Left cardiac atrium (tissue), 4 donors: ENCODE measurements at places on chromosomes 7 and 10. TPM values are rescaled to one million over a fixed set of nuclear protein-coding genes. Genes with fewer than 3 reads are reported as not detected.
A peak's percentile ranks its signal among the peaks of the same experiment; 100 is the strongest.

- no peak for DNase-seq
Observed at GRCh38 chr7:94741179-94741578, 85.2 kb upstream of the SGCE start.

DNA sequence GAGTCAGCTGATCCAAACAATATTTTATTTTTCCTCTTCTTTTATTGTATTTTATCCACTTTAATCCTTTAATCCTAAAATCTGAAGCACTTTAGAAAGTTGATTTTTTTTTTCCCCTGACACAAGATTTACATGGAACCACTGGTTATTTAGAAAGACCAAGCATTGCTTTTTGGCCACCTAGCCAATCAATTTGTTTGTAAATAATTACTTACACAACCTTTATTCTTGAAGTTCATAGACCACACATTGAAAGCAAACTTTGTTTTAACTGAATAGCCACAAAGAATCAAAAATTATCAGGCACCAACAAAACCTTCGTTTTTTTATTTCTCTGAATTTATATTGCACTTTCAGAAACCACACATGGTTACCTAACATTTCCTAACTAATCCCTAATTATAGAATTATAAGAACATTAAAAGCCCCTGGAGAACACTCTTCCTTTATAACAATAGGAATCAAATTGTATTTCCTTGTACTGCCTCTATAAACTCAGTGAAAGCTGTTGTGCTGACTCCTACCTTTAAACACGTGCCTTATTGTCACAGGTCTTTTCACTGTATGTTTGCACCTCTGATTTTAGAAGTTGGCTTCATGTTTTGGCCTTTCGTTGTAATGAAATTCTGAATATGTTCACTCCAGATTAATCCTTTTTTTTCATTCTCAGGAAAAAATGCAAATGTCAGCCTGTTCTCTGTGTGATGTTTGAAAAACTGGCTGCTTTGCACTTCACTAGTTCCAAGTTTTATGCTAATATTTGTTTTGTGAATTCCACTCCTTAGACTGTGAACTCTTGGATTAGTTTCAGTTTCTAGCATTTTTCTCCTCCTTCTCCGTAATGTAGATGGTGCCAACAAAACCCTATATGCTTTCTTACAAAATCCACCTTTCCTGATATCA lies 1511.9 kb downstream of the REEP3 start:
- DNase-seq = no peak

DNA sequence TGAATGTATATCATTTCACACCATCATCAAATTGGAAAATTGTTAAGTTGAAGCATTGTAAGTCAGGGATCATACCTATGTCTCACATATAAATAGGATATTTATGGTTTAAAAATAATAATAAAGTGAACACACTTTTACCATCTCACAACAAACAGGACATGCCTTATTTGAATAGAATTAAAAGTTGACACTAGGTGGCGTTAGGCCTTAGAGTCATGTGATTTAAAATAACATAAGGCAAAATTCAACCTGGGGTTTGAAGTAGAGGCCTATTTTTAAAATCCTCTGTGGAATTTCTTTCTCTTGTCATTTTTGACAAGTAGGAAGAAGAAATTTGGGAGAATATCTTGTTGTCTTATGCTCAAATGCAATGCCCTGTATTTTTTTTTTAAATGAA lies 184.7 kb upstream of the PCDH15 start:
- no peak for DNase-seq

DNA sequence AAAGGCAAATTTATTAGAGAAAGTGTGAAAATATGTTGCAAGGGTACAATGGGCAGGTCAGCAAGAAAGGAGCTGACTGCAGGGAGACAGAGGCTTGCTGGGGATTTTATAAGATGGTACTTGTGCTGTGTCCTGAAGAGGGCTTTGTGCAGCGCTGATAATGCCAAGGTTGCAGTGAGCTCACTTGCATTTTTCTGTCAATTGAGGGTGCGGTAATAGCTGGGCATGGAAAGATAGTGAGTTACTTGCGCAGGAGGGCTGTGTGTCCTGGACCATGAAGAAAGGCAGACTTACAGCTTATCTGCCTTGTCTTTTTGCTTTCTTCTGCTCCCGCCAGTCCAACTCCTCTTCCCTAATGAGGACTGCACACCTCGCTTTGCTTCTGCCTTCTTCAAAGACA lies 12.5 kb downstream of the CDC123 start:
- no peak for DNase-seq

DNA sequence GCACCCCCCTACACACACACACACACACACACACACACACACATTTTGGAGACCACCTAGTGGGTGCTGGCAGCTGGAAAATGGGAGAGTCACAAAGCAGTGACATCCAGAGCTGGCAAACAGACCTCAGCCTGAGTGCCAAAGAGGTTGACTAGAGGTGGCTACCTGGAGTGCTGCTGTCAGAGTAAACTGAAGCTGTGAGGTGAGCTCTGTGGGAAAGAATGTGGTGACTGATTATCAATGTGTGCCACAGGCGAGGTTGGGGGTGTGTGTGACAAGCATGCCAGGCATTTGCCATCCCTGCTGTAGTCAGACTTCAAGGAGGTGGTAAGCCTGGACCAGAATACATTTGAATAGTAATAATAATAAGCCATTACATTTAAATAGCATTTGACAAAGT lies 120.6 kb downstream of the SLIT1 start:
- no peak for DNase-seq

GRCh38 chr7:30465811-30466180 lies 12.8 kb downstream of the NOD1 start:
- no peak for DNase-seq

- DNase-seq = no peak
Observed at GRCh38 chr10:15244635-15245197, 76.2 kb upstream of the NMT2 start.

- DNase-seq = no peak
Observed at GRCh38 chr7:158979635-158980351, 123.4 kb downstream of the DYNC2I1 start.

GRCh38 chr7:108985037-108985436 lies 415.4 kb downstream of the DNAJB9 start:
- no peak for DNase-seq

DNA sequence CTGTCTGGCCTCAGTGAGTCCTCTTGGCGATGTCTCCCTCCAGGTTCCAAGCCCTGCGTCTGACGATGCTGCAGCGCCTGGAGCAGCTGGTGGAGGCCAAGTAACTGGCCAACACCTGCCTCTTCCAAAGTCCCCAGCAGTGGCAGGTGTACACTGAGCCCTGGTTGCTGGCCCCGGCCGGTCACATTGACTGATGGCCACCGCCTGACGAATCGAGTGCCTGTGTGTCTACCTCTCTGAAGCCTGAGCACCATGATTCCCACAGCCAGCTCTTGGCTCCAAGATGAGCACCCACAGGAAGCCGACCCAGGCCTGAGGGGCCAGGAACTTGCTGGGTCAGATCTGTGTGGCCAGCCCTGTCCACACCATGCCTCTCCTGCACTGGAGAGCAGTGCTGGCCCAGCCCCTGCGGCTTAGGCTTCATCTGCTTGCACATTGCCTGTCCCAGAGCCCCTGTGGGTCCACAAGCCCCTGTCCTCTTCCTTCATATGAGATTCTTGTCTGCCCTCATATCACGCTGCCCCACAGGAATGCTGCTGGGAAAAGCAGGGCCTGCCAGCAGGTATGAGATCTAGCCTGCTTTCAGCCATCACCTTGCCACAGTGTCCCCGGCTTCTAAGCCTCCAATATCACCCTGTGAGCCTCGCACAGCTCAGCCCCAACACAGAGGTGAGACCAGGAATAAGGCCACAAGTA lies 7.3 kb upstream of the ZNF22 start:
- no peak for DNase-seq

DNA sequence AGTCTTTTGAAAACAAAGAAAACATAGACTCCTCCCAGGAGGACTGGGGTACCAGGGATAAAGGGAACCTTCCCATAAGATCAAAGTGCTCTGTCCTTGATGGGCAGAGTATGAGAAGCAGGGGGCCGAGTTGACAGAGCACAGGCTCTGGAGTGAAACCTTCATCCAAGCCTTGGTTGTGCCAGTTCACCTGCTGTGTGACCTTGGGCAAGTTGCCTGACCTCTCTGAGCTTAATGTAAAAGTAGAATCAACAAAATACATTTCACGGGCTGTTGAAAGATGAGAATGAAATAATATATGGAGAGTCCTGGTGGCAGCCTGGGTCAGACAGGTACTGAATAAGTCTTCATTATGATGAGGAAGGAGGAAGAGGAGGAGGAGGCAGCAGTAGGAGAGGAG lies 69.9 kb downstream of the SLIT1 start:
- no peak for DNase-seq

DNA sequence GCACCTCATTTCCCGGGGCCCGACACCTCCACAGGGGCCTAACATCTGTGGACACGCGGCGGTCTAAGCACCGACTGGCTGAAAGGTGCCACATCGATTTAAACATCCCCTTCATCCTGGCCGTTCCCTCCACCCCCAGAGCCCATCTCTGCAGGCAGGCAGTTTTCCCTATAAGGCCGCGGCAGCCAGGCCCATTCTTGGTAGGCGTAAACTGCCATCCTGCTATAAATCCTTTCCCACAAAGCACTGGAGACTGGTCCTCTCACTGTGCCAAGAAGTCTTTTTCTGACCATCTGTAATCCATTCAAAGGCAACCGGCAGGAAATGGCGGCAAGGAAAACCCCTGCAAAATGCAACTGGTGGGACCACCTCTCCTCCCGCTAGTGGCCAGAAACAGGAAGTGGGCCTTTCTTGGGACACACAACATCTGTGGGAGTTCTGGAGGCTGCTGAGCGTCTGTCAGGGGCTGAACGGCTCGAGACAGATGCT lies 22.4 kb downstream of the ATXN7L1 start:
- no peak for DNase-seq

DNA sequence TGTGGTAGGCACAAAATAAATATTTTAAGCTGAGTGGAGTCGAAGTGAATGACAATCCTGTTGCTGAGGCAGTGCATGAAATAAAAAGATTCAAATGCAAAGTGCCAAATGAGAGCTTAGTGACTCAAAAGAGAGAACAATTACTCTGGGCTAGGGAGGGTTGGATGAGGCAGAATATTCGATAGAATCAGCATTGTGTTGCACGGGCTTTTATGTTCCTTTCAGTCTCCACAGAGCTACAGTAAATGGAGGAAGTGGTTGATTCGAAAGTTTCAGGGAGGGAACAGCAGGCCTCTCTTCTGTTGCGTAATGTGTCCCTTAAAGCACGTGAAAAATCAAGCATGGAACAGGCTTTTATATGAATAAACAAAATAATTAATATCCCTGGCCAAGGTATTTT lies 599.3 kb upstream of the CELF2 start:
- DNase-seq = no peak

- no peak for DNase-seq
Observed at GRCh38 chr10:132405463-132405991, 8.5 kb downstream of the PWWP2B start.

GRCh38 chr10:87603196-87603595 lies 56.5 kb upstream of the PAPSS2 start:
- no peak for DNase-seq

DNA sequence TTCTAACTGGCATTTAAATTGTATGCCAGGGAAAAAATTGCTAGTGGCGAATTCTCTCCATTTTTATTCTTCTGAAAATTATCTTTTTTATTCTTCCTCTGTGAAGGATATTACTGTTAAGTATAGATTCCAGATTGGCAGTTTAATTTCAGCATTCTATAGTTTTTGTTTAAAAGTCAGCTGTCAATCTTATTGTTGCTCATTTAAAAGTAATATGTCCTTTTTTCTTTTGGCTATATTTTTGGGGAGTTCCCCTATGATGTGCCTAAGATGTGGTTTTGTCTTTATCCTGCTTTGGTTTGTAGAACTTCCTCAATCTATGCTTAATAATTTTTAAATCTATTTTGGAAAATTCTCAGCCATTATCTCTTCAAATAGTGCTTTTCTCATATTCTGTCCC lies 135.9 kb downstream of the ARHGAP12 start:
- no peak for DNase-seq

DNA sequence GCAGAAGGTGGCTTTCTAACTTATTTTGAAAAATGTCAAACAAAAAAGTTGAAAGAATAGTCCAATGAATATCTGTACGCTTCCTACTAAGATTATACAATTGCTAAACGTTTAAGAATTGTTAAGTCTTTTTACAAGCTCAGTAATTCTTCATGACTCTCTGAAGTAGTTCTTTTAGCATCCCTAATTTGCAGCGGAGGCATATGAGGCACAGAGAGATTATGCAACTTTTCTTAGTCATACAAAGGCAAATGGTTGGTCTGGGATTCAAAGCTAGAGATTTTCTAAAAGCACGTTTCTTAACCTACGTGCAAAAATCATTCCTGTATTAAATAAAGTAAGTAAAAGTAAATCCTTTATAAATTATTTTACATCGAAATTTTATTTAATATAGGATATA lies 254.2 kb downstream of the MAGI2 start:
- DNase-seq = no peak

DNA sequence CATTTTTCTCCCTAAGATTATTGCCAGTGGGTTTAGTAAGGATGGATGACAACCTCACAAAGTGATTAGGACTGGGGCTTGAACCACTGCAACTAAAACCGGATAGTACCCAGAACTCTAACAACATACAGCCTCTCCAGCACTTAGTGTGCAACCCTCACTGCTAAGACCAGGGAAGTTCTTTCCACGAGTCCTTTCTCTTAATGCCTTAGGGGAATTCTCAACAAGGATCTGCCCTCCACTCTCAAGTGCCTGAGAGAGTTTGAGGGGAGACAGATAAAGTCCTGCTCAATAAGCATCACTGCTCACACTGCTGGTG lies 104.6 kb downstream of the NRP1 start:
- DNase-seq = no peak

DNA sequence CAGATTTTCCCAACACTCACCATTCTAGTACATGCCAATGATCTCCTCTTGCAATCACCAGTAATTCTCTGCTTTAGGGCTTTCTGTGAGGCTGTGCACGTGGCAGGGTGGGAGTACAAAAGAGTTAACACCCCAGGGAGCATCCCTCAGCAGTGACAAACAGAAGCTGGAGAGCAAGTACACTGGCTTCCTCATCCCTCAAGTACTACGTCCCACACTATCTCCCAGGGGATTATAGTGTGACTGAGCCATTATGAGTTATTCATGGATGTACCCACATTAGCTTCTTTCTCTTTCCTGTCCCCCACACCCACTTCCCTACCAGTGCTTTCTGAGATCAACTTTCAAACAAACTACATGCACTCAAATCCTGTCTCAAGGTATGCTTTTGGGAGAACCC lies 1216.5 kb upstream of the AUTS2 start:
- no peak for DNase-seq

GRCh38 chr7:18102576-18102975 lies 74.9 kb upstream of the PRPS1L1 start:
- DNase-seq = no peak

- DNase-seq = no peak
Observed at GRCh38 chr7:135300913-135301765, 67.5 kb downstream of the STRA8 start.

GRCh38 chr10:129956876-129957673 lies 7.0 kb downstream of the EBF3 start:
- no peak for DNase-seq

- peak; percentile 4 for DNase-seq
Observed at GRCh38 chr10:43230909-43231522, 35.8 kb downstream of the RASGEF1A start.

GRCh38 chr7:155878674-155879073 lies 66.4 kb upstream of the SHH start:
- DNase-seq = no peak

GRCh38 chr10:116960066-116960776 lies 44.8 kb downstream of the SHTN1 start:
- no peak for DNase-seq

Gene CCDC126
- 8.4 TPM for total RNA-seq

Gene YKT6
- total RNA-seq = 51.5 TPM

Gene LRRC17
- 5.9 TPM for total RNA-seq

Gene INMT
- total RNA-seq = 94.5 TPM

Gene STAMBPL1
- total RNA-seq = 8.1 TPM

Gene MRPL43
- total RNA-seq = 52.0 TPM

Gene PGAM2
- 1,159 TPM for total RNA-seq

Gene PON1
- total RNA-seq = not detected

Gene H2BK1
- not detected for total RNA-seq
